Motor neuron (in vitro differentiated cells): ENCODE measurements at places on chromosomes 3 and 15. TPM values are rescaled to one million over a fixed set of nuclear protein-coding genes. Genes with fewer than 3 reads are reported as not detected.

- no peak for ATAC-seq
Observed at GRCh38 chr3:67377299-67377698, 277.1 kb downstream of the SUCLG2 start.

DNA sequence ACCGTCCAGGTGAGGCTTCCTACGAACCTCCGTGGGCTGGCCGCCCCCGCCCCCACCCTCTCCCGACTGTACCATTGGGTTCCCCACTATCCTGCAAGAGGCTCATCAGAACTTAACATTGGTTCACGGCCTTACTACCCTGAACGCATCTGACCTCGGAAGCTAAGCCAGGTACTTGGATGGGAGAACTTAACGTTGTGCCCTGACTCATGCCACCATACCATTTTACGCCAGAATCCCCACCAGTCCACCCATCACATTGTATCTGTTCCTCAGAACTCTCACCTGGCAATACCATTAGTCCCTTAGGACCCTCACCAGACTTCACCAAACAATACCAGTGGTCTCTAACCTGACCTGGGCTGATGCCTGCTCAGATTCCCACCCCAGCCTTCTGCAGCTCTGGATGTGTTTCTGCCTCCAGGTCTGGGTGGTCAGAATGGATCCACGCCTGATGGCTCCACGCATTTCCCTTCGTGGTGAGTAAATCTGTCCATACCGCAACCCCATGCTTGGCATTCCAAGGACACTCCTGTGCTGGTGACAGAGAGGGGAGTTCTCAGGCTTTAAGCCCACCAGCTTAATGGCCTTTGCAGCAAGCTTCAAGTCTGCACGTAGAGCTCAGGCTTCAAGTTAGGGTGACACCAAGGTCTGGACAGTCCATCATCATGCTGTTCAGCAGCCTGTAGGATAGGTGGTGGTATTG lies 562 bp downstream of the TCTA start:
- no peak for ATAC-seq

PARP6 gene
- total RNA-seq: 96.1 and 106 TPM in 2 replicates

GRCh38 chr15:83653288-83653638 lies 660 bp upstream of the ADAMTSL3 start:
- no peak for ATAC-seq

DNA sequence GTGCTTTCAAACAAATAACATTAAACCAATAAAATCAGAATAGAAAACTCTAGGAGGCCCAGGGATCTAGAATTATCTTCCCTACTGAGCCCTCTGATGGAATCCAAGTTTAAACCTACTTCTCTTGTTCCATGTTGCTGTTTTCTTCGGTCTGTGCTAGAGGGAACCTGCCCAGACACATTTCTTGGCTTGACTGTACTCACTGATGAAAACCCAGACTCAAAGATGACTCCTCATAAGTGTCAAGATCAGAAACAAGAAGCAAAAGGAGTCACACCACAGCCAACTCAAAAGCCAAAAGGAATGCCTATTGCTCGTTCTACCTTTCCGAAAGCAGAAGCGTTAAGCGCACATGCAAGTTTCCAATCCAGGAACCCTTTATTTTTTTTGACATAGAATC lies 31.6 kb downstream of the SCAP start:
- ATAC-seq: no peak
